Activated T-cell treated with anti-CD3 and anti-CD28 coated beads, Interleukin-2, amount 50 U/mL, for 72 hours (primary cell): ENCODE measurements at places on chromosomes 1 and 21. TPM values are rescaled to one million over a fixed set of nuclear protein-coding genes. Genes with fewer than 3 reads are reported as not detected.

Gene OR6K2
- total RNA-seq, result not detected

Gene APCS
- not detected for total RNA-seq

Gene TAS1R3
- 0.91 TPM for total RNA-seq

Gene PROK1
- not detected for total RNA-seq

Gene HMCN1
- total RNA-seq, result 0.05 TPM

Gene LRRC39
- total RNA-seq, result 1.3 TPM

Gene MAP10
- 1.7 TPM for total RNA-seq

Gene VANGL1
- total RNA-seq, result 3.8 TPM

Gene VWA1
- 1.4 TPM for total RNA-seq

Gene RGS8
- total RNA-seq, result 0.05 TPM

Gene TPTE
- total RNA-seq, result 0.26 TPM

Gene PLA2G4A
- 5.7 TPM for total RNA-seq

Gene PYHIN1
- 23.0 TPM for total RNA-seq

Gene ARHGEF16
- 0.14 TPM for total RNA-seq

Gene CD1D
- total RNA-seq, result not detected

Gene TP73
- 1.3 TPM for total RNA-seq

Gene HIVEP3
- total RNA-seq, result 29.2 TPM

Gene COL11A1
- total RNA-seq, result not detected

Gene B4GALT2
- 19.5 TPM for total RNA-seq

Gene SH2D1B
- total RNA-seq, result 0.32 TPM

Gene DYNLT5
- total RNA-seq, result not detected

Gene TMEM200B
- 0.36 TPM for total RNA-seq

Gene AUNIP
- 6.9 TPM for total RNA-seq

Gene CD48
- total RNA-seq, result 220 TPM
